ENCODE measurements at places on chromosomes 3 and 15.

- no peak for DNase-seq
Measured at GRCh38 chr3:113088616-113089015, 97.8 kb downstream of the GTPBP8 start.

DNA sequence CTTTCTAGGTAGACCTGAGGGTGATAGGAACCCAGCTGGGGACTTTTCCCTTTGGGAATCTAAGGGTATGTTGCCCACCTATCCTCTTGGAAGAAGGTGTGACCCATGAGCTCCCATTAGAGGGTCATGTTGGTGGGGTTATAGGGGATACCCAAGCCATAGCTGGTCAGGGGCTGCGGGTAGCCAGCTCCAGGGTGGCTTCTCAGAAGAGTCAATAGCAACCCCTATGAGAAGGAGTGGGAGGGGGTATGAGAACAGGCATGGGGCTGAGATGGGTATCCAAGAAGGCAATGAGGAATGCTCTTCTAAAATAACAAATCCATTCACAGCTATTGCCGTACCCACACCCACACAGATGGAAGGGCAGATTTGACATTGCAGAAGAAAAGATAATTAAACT lies 217.8 kb downstream of the UACA start:
- no peak for DNase-seq

DNA sequence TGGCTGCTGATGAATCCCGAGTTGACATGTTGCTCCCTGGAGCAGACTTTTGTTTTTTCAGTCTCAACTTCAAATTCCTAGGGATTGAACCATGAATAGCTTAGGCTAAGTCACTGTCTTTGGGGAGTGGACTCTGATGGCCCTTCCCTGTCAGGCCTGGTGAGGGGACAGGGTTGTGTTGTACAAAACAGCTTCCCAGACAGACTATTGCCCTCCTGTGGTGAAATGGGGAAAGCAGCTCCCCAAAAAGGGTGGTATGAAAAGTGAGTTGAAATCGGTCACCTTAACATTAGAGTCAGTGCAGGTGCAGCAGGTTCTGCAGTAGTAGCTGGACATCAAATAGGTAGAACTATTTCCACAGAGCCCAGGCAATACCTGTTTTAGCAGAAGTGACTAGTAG lies 775.6 kb downstream of the ROBO2 start:
- DNase-seq, result no peak

GRCh38 chr3:36075491-36075890 lies 304.8 kb upstream of the STAC start:
- DNase-seq, result no peak

- DNase-seq, result no peak
Measured at GRCh38 chr3:123546133-123546755, 38.6 kb downstream of the HACD2 start.

- no peak for DNase-seq
Measured at GRCh38 chr3:62242831-62243509, 130.4 kb downstream of the FEZF2 start.

- DNase-seq, result no peak
Measured at GRCh38 chr3:31095255-31095654, 200.8 kb upstream of the GADL1 start.

- no peak for DNase-seq
Measured at GRCh38 chr3:51799879-51800749, 21.1 kb upstream of the IQCF6 start.

GRCh38 chr3:45964139-45964538 lies 20.9 kb downstream of the CXCR6 start:
- DNase-seq, result no peak

DNA sequence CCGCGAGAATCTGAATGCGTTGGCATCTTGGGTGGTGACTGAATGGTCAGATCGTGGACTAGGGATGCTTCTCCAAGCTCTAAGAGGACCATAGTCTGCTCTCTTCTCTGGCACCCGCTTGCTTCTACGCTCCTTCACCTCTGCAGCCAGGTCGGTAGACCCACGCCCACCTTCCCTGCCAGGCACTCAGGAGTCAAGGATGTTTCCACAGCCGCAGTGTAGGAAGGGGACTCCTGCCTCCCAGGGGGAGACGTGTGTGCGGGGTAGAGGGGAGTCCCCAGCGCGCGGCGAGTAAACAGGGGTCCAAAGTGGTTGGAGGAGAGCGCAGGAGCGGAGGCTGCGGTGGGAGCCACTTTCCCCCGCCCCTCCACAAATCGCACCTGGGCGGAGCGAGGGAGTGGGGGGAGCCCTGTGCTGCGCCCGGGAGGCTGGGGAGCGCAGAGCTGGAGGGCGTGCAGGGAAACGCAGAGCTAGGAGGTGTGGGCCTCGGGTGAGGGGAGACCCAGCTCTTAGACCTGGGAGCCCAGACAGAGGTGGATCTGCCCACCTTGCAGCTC lies 1.7 kb downstream of the LRRC3B start:
- no peak for DNase-seq

GRCh38 chr15:63094495-63094931 lies 27.1 kb upstream of the LACTB start:
- no peak for DNase-seq

- DNase-seq, result no peak
Measured at GRCh38 chr3:128194843-128195242, 41.6 kb downstream of the EEFSEC start.

GRCh38 chr3:127049393-127049792 lies 66.5 kb downstream of the PLXNA1 start:
- DNase-seq, result no peak

- no peak for DNase-seq
Measured at GRCh38 chr3:149273096-149273751, 51.6 kb upstream of the CP start.

DNA sequence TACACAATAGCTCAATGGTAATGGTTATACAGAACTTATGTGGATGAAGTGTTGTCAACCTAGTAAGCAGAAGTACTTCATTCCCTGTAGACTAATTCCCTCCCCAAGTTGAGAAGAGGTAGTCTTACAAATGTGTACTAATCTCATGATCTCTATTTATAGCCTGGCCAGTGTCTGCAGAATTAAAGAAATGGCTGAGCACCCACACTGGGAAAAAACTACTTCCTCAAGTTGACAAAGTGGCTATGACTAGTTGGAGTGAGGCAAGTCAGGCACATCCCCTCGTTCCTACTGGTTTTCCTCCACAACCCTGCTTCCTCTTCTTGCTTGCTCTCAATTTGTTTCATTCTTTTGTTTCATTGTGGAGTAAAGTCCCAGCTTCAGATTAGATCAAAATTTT lies 566.7 kb upstream of the ZNF717 start:
- DNase-seq, result no peak

GRCh38 chr15:79091204-79091867 lies 756 bp upstream of the RASGRF1 start:
- DNase-seq, result no peak

GRCh38 chr15:81362790-81363189 lies 11.2 kb downstream of the TMC3 start:
- no peak for DNase-seq

- no peak for DNase-seq
Measured at GRCh38 chr3:21587894-21588293, 163.1 kb downstream of the ZNF385D start.

DNA sequence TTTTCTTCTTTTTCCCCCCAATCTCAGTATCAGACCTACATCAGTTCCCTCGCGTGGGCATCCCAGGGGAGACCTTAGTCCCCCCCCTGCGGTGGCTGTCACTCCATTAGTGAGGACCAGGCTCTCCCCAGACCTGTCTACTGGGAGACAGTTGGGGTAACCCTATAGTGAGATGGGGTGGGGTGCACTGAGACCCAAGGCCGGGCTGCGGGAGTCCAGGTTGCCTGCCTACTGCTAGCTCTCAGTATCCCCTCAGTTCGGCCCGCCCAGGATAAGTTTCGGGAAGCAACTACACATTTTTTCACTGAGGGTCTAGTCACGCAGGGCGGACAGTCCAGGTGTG lies 671 bp upstream of the DCUN1D1 start:
- no peak for DNase-seq

- DNase-seq, result no peak
Measured at GRCh38 chr15:33293713-33294334, 16.9 kb upstream of the RYR3 start.

- no peak for DNase-seq
Measured at GRCh38 chr3:140285380-140285779, 350.4 kb downstream of the CLSTN2 start.

- DNase-seq, result no peak
Measured at GRCh38 chr3:150760431-150761200, 2.4 kb downstream of the SIAH2 start.

- no peak for DNase-seq
Measured at GRCh38 chr15:95440712-95441111, 889.8 kb upstream of the NR2F2 start.

- DNase-seq, result no peak
Measured at GRCh38 chr3:178277605-178278004, 258.6 kb upstream of the KCNMB2 start.

GRCh38 chr3:107752202-107752990 lies 229.6 kb downstream of the BBX start:
- DNase-seq, result no peak

GRCh38 chr3:159620281-159620680 lies 368.4 kb upstream of the IL12A start:
- DNase-seq, result no peak

DNA sequence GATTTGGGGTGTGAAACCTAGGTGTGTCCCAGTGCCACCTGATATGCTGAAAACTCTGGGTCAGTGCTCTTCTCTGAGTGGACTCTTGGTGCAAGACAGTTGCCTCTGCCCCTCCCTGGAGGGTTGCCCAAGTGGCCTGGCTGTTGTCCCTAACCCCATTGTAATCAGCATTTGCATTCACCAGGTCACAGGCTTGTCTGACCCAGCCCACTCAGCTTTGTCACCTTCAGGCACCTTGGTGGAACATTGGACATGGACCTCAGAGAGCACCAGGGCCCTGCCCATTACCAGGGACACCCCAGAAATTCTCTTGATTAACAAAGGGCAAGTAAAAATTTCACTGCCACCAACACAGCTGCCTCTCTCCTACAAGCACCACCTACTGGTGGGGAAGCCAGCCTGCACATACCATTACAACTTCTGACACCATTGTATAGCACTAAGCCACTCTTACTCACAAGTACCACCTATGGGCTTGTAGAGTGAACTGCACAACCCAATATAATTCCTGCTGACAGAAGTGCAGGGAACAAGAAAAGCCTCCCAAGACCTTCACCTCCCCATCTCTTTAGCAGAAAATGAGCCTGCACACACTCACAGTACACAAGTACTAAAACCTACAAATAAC lies 324.6 kb downstream of the EPHA6 start:
- no peak for DNase-seq

GRCh38 chr15:81569286-81570080 lies 195.5 kb upstream of the TMC3 start:
- DNase-seq, result no peak

DNA sequence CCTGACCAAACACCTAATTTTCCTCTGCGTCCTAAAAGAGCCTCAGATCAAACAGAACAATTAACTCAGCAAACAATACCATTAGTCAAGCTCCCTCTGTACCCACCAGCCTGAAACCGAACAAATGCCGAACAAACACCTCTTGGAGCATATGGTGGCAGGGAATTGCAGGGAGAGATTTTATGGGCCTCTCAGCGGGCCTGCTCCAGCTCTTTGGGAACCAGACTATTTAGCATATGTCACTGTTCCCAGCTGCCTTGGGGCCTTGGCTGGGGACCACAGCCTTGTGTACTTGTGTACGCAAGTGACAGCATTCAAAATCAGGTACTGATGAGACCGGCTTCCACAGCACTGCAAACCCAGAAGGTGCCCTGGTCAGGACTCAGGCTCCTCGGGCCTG lies 388.8 kb upstream of the PPP2R3A start:
- no peak for DNase-seq

DNA sequence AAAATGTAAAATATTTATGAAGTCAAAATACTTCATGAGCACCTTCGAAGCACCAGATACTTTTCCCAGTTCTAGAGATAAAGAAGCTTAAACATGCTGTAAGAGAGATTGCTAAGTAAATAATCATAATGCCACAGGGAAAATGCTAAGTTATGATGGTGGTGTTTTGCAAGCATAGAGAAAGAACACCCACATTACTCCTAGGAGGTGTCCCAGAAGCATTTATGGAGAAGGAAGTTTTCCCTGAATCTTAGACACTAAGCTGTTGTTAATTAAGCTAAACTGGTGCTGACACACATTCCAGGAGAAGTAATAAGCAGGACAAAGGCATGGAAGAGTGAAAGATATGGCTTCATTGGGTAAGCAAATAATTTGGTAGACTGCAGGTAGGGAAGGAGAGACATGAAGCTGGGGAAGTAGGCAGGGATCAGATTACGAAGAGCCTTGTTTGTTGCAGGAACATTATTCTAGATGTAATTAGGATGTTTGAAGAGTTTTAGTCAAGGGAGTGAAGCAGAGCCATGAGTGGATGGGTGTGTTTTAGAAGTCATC lies 40.4 kb upstream of the CHMP2B start:
- no peak for DNase-seq

DNA sequence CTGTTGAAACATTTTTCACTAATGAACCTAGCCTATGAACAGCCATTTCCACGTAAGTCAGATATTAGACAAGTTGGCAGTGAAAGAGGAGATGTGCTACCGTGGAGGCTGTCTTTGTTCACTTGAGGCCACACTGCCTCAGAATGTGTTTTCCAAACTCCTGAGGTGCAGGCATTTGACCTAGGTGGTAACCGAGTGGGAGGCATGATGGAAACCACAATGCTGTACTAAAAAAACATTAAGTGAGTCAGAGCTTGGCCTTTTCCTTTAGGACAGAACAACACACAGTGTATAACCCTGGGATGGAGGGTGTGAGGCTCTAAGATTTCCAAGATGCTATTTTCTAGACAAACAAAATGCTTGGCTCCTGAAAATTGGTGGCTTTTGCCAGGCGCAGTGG lies 406.3 kb downstream of the SOX2 start:
- no peak for DNase-seq

DNA sequence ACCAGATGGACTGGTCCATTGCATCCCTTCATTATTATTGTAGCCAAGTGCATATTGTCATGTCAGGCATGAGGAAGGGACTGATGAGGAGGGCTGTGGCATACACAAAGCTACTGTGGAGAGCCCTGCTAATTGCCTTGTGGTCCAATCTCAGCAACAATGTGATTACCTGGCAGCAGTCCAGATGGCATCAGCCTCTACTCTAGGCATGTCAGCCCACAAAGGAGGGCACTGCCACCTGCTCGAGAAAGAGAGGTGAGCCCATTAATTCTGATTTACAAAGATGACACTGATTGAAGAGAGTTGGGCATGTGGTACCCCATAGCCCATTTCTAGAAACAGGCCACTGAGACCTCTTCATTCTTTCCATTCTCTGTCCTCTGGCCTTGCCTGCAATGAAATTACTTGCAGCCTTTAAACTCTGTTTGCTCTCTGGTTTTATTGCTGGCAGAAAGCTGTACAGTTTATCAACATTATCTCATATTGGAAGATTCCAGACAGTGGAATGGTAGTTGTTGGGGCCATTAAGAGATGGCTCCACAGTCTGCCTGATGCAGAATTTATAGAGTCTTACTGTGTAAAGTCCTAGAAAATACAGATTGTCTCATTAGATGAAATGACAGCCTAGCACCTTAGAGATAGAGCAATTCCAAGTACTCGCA lies 307.7 kb downstream of the ARPP21 start:
- no peak for DNase-seq

GRCh38 chr15:42108189-42108588 lies 13.8 kb upstream of the PLA2G4D start:
- no peak for DNase-seq

GRCh38 chr15:75671730-75672602 lies 24.3 kb downstream of the SNX33 start:
- DNase-seq, result no peak

GRCh38 chr3:106114848-106115247 lies 246.0 kb upstream of the CBLB start:
- no peak for DNase-seq
